ENCODE measurements at places on chromosomes 11 and 22.

DNA sequence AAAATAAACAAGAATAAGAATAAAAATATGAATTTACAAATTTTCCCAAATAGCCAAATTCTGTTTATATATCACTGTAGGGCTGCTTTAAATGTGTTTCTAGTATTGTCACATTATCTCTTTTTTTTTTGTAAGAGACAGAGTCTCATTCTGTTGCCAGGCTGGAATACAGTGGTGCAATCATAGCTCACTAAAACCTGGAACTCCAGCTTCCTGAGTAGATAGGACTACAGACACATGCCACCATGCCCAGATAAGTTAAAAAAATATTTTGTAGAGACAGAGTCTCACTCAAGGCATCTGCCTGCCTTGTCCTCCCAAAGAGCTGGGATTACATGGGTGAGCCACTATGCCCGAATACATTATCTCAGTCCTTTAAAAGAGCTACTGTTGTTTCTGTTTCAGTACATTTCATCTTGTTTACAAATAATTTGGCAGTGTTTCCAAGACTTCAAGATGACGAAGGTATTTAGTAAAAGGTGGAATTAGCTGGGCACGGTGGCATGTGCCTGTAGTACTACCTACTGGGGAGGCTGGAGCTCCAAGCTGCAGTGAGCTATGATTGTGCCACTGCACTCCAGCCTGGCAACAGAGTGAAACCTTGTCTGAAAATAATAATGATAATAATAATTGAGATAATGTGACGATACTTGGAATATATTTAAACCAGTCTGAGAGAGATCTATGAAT, 6.0 kb downstream of the FOLH1 start:
- ATAC-seq = no peak

- no peak for ATAC-seq
These were observed 428.7 kb upstream of the RAG2 start for GRCh38 chr11:37026741-37027140.

DNA sequence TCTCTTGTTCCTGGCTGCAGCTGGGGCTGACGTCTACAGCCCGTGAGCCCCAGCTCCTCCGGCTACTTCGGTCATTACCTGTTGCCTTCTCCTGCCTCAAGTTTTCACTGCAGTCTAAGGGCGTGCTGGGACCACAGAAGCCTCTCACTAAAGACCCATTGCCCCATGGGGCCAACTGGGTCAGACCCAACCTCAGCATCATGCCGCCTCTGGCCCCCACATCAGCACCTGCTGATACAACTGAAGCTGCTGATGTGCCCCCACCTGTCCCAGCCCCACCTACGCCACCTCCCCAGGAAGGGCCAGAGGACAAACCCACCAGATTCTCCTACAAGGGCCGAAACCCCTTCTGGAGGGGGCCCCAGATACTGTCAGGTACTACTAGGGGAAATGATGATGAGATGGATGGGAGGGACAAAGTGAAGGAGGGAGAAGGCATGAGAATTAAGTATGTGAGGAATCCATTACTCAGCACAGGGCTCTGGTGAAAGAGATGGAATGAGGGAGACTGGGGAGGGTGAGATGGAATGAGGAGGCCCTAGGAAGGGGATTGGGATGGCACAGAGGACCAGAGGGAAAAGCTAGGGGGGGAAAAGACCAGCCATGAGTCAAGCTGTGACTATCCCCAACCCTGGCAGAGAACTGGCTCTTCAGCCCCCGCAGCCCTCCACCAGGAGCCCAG, 5.1 kb downstream of the C11orf42 start:
- ATAC-seq = no peak

GRCh38 chr11:61041755-61042518, 60.4 kb upstream of the CD5 start:
- ATAC-seq = no peak

GRCh38 chr11:111957663-111958444, 20.7 kb downstream of the DIXDC1 start:
- no peak for ATAC-seq

DNA sequence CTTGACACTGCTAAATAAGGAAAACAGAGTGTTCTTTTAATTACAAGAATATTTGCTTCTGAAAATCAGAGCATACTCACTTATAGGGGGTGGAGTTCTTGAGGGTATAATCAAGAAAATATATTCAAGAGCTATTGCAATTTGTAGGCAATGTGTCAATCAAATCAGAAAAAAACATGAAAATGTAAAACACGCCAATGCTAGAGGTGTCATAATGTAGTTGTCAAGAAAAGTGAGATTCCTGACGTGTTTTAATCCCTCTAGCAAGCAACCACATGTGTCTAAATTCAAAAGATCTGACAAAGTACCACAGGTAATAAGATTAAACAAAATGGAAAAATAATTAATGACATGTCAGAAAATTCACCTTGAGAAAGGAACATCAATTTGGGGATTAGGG, 1440.7 kb upstream of the RAG2 start:
- ATAC-seq = no peak

GRCh38 chr11:81707881-81708280, 1025.8 kb downstream of the FAM181B start:
- ATAC-seq = no peak

DNA sequence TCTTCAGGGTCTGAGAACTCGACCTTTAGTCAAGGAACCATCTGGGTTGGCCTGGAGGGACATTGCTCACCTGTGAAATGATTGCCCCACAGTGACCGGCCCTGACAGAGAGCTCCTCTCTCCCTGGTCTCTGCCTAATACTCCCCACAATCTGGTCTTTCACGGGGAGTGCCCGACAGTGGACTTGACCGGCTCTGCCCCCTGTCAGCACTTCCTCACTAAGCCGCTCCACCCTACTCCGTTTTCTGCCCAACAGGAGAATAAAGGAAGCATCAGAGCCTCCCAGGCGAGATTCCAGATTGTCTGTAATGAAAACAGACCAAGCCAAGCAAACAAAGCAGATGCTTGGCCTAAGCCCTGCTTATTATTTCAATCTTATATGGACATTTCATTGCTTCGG, 87.8 kb downstream of the FBXO7 start:
- no peak for ATAC-seq

DNA sequence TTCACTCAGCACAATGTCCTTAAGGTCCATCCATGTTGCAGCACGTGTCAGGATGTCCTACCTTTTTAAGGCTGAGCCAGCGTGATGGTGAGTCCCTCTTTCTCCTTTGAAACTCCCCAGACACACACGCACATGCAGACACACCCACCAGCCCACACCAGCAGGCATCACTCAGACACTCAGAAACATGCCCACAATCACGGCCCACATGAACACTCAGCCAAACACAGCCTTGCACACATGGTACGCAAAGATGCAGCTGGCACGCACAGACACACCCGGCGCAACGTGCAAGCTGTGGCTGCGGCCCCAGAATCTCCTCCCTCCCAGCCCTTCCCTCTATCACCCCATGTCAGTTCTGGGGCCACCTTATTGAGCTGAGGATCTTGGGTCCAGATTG, 8.0 kb downstream of the FADS3 start:
- no peak for ATAC-seq

DNA sequence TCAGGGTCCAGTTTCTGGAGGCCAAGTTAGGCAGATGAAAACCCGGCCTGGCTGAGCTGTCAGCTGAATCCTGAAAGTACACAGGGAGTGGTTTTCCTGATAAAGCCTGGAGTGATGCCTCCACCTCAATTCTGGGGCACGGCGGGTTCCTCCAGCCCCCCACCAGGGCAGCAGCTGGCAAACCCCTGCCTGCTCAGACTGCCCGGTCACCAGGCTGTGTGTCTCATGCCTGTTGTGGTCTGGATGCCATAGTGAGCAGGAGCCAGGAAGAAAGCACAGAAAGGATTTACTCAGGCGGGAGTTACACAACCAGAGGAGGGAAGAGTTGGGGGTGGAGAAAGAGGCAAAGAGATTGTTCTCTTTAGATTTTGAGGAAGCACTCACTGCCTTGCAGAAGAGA, 119.9 kb upstream of the RASSF10 start:
- ATAC-seq = no peak

GRCh38 chr11:63448646-63449045, 42.3 kb downstream of the PLAAT5 start:
- ATAC-seq = no peak

- no peak for ATAC-seq
These were observed at the start of gene OOSP4A for GRCh38 chr11:59963733-59964132. Gene OOSP4A (plus strand): TSS chr11:59964033. CDS start chr11:59964033, 0 bp downstream.

DNA sequence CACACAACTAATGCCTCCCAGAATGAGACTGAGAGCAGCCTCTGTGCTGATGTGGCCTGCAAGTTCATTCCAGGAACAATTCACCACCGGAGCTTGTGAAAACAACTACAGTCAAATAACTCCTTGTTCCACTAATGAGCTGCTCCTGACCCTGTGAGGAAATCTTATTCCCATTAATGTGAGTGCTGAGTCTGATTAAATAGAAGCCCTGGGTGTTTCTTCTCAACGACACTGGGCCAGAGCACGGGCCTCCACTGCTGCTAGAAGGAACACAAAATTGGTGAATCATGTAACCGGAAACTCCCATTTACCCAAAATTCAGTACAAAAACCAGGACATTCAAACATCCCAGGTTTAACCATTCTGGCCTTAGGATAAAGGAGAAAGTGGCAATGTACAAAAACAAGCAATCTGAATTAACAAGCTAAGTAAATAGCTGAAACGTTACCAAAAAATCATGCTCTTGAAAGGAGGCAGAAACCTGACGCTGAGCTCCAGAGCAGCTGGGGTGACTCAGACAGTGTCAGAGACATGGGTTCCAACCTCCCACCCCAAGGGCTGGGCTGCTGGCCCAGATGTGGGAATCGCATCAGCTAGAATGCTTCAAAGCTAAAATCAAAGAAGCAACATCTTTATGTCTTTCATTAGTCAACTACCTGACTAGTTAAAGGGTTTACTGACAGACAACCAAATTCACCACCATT, 26.7 kb downstream of the SERGEF start:
- ATAC-seq = peak; percentile 89

GRCh38 chr11:73818846-73819245, 31.2 kb downstream of the MRPL48 start:
- no peak for ATAC-seq

- no peak for ATAC-seq
These were observed 53.5 kb upstream of the HORMAD2 start for GRCh38 chr22:30026756-30027155.

- ATAC-seq = peak; percentile 59
These were observed 40.7 kb upstream of the CLMP start for GRCh38 chr11:123235656-123236261.

DNA sequence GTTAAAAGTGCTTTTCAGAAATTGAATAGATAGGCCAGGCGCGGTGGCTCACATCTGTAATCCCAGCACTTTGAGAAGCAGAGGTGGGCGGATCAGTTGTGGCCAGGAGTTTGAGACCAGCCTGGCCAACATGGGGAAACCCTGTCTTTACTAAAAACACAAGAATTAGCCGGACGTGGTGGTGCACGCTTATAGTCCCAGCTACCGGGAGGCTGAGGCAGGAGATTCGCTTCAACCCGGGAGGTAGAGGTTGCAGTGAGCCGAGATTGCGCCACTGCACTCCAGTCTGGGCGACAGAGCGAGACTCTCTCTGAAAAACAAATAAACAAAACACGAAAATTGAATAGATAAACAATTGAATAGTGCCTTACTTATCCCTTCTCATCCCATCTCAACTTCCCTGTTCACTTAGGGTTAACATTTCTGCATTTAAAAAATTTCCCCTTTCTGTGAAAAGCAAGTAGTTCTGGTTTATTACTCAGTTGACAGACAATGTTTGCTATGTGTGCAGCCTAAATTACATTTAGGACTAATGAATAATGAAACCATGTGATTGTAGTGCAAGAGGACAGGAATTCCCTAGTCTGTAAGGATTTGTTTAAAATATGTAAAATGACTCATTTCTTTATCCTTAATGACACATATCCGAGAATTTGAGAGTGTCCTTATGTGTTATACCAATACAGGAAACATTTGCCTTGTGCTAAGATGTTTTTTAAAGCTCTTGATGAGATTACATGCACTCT, 6.0 kb downstream of the RNF169 start:
- peak; percentile 89 for ATAC-seq

GRCh38 chr11:12103411-12104225, 6.8 kb upstream of the MICAL2 start:
- ATAC-seq = peak; percentile 20

DNA sequence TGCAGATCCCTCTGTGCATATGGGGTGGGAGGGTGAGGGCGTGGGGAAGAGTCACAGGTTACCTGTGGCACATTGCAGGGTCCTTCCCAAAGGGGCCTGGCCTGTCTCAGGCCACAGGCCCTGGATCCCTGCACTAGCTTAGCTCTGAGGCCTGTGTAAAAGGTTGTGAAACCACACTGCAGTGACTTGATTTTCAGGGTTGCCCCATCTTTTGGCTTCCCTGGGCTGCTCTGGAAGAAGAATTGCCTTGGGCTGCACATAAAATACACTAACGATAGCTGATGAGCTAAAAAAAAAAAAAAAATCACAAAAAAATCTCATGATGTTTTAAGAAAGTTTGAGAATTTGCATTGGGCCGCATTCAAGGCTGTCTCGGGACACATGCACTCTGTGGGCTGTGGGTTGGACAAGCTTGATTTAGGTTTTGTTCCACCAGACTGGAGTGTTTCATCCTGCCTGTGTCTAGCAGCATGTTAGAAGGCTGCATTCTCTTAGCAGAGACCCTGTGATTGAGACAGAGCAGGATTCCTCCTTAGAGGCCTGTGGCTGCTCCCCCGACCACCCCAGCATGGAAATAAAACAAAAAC, 35.9 kb upstream of the TREH start:
- ATAC-seq = no peak

DNA sequence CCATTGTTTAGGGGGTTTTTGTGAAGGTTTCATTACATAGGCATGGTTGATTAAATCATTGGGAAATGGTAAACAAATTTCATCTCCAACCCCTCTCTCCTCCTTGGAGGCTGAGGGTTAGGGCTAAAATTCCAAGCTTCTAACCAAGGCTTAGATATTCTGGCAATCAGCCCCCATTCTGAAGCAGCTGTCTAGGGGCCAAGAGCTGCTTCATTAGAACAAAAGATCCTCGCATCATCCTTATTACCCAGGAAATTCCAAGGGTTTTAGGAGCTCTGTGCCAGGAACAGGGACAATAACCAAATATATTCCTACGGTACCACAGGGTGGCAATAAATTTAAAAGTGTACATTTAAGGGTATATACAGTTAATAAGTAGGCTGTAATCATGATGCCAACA, 22.5 kb upstream of the EED start:
- ATAC-seq = no peak

GRCh38 chr11:44620328-44620725, 54.9 kb downstream of the CD82 start:
- no peak for ATAC-seq

DNA sequence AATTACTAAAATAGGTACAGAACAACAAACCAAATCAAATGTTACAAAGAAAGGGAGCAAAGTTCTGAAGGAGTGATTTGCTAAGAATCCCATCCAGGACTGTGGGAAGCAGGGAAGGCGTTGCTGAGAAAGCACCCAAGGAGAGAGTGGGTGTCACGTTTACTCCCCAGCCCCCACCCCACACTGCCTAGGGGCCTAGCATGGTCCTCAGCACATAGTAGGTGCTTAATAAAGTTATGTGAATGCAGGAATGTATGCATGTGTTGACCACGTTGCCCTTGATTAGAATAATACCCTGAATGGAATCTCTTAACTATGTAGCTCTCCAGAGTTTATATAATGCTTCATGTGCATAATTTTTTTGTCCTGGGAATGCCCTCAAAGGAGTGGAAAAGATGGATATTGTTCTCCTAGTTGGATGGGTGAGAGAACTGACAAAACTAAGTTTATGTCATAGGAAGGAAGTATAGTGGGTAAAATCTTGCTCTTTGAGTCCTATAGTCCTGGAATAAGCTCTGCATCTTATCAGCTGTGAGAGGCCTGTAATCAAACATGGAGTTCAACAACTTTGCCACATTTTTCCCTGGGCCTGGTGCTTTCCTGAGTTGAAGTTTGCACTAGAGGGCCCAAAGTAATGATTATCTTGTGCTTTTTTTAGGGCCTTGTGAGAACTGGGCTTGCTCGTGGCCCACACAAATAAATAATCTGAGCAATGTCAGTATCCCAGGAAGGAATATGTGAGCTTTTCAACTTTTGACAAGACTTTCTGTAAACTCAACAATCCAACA, 53.8 kb upstream of the LMO2 start:
- ATAC-seq = no peak
